ENCODE measurements at places on chromosomes 7 and 10. TPM values are rescaled to one million over a fixed set of nuclear protein-coding genes. Genes with fewer than 3 reads are reported as not detected.

The FRAT1 gene
- 1.7 TPM for total RNA-seq

The CTTNBP2 gene
- 5.4 TPM for total RNA-seq

The ANXA8 gene
- 0.25 TPM for total RNA-seq

DNA sequence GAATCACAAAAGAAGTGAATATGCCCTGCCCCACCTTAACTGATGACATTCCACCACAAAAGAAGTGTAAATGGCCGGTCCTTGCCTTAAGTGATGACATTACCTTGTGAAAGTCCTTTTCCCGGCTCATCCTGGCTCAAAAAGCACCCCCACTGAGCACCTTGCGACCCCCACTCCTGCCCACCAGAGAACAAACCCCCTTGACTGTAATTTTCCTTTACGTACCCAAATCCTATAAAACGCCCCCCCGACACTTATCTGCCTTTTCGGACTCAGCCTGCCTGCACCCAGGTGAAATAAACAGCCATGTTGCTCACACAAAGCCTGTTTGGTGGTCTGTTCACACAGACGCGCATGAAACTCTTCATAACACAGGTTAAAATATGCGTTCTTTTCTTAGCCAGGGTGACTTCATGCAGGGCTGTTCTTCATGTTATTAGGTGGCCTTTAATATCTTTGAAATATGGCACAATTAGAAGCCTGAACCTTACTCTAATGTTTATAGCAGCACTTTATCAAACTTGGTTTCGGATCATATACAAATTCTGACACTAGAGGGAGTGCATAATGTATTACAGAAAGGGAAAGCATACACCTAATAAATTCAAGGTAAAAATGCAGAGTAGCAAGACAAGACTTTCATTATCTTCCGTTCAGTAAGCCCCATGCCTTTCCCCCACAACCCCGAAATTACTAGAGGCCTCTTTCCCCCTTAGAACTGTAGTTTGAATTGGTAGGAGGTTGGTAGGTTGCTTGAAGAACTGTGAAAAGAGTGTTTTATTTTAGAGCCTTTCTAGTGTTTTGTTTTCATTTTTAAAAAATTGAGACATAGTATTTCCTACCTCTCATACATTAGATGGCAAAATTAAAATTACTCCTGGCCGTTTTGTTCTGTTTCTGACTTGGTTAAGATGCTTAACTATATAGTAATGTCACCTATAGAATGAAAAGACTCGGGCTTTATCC, 117.9 kb downstream of the NPY start:
- no peak overlapping the region for H3K4me3 ChIP-seq
- no peaks in the 10 kb centered on the region for H3K4me1 ChIP-seq
- peak; percentile 28 for DNase-seq
- no peaks in the 10 kb centered on the region for H3K27me3 ChIP-seq
- H3K36me3 ChIP-seq, result no peaks in the 10 kb centered on the region

DNA sequence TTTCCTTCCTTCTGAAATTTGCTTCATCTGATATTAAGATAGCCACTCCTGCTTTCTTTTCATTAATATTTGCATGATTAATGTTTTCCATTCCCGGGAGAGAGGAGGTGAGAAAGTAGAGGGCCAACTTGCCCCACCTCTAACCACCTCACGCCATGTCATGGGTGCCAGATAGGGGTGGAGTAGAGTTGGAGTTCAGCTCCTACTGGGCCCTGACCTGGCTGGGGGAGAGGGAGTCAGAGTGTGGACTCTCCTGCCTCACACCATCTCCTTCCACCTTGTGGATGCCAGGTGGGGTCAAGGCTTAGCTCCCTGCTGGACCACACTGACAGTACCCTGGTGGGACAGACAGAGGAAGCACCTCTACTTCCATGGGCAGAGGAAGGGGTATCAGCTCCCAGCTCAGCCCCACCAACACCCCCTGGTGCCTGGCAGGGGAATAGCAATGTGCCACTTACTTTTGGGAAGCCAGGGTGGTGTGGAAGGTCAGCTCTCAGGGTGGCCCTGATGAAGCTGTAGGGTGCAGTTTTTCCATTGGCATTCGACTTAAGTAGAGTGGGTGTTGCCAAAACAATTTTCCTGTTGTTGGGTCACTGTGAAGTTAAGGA, 28.0 kb downstream of the CHST12 start:
- H3K4me3 ChIP-seq, result no peak overlapping the region
- H3K36me3 ChIP-seq, result no peaks in the 10 kb centered on the region
- DNase-seq, result no peak
- H3K4me1 ChIP-seq, result no peaks in the 10 kb centered on the region

The SLC29A3 gene
- 5.9 TPM for total RNA-seq

- H3K27ac ChIP-seq, result no peak overlapping the region
- H3K27me3 ChIP-seq, result no peaks in the 10 kb centered on the region
- H3K4me1 ChIP-seq, result peaks cover 17% of the 10 kb centered on the region
- peak overlapping the region; percentile 34 for H3K4me3 ChIP-seq
Measured at GRCh38 chr10:28503114-28503513, 29.8 kb upstream of the WAC start.

DNA sequence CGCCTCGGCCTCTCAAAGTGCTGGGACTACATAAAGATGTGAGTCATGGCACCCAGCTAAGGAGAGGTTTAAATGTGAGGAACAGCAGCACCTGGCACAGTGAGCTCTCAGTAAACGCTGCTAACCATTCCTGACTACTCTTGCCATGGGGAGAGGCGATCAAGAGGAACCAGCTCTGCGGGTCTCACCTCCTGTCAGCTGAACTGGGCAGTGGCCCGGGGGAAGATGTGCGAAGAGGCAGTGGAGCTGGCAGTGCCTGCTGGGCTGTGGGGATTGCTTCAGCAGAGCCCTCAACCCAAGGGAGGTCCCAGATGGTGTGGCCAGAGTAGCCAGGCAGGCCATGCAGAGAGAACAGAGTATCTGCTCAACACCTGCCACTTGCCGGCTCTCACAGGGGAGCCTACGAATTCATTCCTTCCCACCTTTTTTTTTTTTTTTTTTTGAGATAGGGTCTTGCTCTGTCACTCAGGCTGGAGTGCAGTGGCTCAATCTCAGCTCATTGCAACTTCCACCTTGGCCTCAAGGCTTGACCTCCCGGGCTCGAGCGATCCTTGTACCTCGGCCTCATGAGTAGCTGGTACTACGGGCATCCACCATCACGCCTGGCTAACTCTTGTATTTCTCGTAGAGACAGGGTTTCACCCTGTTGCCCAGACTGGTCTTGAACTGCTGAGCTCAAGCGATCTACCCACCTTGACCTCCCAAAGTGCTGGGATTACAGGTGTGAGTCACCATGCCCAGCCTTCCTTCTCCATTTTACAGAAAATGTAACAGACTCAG, 6.8 kb downstream of the POLM start:
- H3K4me3 ChIP-seq, result no peak overlapping the region
- peaks cover 11% of the 10 kb centered on the region for H3K4me1 ChIP-seq
- DNase-seq, result no peak
- no peak overlapping the region for H3K27ac ChIP-seq
- no peaks in the 10 kb centered on the region for H3K27me3 ChIP-seq
- peaks cover 33% of the 10 kb centered on the region for H3K36me3 ChIP-seq

DNA sequence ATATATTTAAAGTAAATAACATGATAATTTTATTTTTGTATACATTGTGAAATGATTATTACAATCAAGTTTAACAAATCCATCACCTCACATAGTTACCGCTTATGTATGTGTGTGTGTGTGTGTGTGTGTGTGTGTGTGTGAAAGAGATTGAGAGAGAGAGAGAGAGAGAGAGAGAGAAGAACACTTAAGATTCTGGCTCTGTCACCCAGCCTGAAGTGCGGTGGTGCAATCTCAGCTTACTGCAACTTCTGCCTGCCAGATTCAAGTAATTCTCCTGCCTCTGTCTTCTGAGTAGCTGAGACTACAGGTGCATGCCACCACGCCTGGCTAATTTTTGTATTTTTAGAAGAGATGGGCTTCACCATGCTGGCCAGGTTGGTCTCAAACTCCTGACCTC, 17.8 kb downstream of the LYZL1 start:
- no peak overlapping the region for H3K4me3 ChIP-seq
- no peak overlapping the region for H3K27ac ChIP-seq
- no peaks in the 10 kb centered on the region for H3K36me3 ChIP-seq
- H3K4me1 ChIP-seq, result no peaks in the 10 kb centered on the region

The ELMO1 gene
- 1.1 TPM for total RNA-seq

- no peak overlapping the region for H3K4me3 ChIP-seq
- no peaks in the 10 kb centered on the region for H3K36me3 ChIP-seq
- H3K27ac ChIP-seq, result no peak overlapping the region
- no peak for DNase-seq
Measured at GRCh38 chr7:156793334-156793733, 99.6 kb downstream of the LMBR1 start.

The NXPH1 gene
- total RNA-seq, result 0.17 TPM

DNA sequence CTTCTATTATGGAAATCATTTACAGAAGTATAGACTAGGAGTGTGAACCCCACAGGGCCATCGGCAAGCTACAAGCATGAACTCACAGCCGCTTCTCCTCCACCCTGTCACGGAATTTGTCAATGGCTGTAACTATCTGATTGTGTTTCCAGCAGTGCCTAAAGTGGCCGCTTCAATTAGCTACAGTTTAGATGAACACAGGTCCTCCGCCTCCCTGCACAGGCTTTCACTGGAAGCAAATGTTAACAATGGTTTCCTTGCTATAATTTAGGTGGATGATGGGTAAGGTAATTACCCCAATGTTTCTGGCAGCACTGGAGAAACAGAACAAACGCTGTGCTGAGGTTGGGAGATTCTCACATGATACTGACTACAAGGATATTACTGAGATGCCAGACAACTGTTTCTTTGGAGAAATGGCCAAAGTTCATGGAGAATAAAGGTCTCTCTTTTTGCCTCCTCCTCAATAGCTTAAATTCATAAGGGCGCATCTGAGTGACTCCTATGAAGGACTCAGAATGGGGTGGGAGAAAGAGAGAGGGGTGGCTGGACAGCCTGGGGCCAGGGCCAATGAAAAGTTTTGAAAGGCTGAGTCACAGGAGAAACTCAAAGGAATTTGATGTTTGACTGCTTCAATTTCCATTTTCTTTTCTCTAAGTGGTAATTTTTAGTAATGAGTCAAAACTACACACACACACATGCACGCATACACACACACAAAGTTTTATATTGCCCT, 78.9 kb downstream of the SVIL start:
- H3K4me1 ChIP-seq, result no peaks in the 10 kb centered on the region
- H3K27ac ChIP-seq, result no peak overlapping the region
- H3K36me3 ChIP-seq, result no peaks in the 10 kb centered on the region
- no peak overlapping the region for H3K4me3 ChIP-seq
- no peak for DNase-seq

- H3K27me3 ChIP-seq, result no peaks in the 10 kb centered on the region
- H3K4me1 ChIP-seq, result no peaks in the 10 kb centered on the region
- DNase-seq, result no peak
- no peak overlapping the region for H3K4me3 ChIP-seq
- no peak overlapping the region for H3K27ac ChIP-seq
Measured at GRCh38 chr7:80529362-80529761, 17.5 kb upstream of the GNAT3 start.

DNA sequence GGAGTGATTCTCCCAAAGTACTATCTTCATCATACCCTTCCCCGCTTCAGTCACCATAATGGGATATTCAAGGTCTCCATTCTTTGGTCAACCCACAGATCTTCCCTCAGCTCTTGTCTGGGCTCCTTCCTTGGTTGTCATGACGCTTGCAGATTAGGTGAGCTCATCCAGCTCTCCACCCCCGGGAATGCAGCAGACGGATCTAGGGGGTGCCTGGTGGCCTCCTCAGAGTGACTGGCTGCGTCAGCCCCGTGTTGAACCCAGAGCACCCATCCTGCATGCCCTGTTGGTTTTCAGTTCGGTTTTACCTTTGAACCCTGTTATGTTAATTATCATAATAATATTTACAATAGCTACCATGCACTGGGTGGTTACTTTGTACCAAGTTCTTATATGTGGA, 6.4 kb downstream of the NEURL1 start:
- H3K27ac ChIP-seq, result no peak overlapping the region
- no peaks in the 10 kb centered on the region for H3K27me3 ChIP-seq
- H3K4me1 ChIP-seq, result peaks cover 14% of the 10 kb centered on the region
- no peak for DNase-seq
- no peaks in the 10 kb centered on the region for H3K36me3 ChIP-seq

GRCh38 chr10:121243609-121244241, 354.5 kb downstream of the FGFR2 start:
- H3K4me3 ChIP-seq, result no peak overlapping the region
- peaks cover 8% of the 10 kb centered on the region for H3K4me1 ChIP-seq
- H3K36me3 ChIP-seq, result no peaks in the 10 kb centered on the region
- no peaks in the 10 kb centered on the region for H3K27me3 ChIP-seq
- no peak for DNase-seq

DNA sequence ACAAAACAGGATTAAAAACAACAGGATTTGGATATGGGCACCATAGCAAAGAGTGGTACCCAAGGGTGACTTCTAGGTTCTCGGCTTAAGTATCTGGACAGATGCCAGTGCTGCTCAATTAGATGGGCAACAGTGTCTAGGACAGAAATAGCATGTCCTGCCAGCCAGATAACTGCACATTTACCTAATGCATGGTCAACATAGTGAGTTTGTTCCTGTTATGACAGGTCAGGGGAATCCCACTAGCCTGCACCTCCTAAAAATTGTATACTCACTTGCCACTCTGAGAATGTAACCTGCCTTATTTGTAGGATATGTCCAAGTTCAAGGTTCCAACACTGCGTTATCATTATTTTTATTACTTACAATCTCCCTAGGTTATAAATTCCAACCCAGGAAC, 471.7 kb downstream of the GRM8 start:
- H3K4me1 ChIP-seq, result no peaks in the 10 kb centered on the region
- H3K27me3 ChIP-seq, result no peaks in the 10 kb centered on the region
- no peak overlapping the region for H3K4me3 ChIP-seq

The TMEM178B gene
- 0.02 TPM for total RNA-seq

- H3K4me3 ChIP-seq, result no peak overlapping the region
- no peak overlapping the region for H3K27ac ChIP-seq
- no peaks in the 10 kb centered on the region for H3K36me3 ChIP-seq
- no peak for DNase-seq
- no peaks in the 10 kb centered on the region for H3K4me1 ChIP-seq
- H3K27me3 ChIP-seq, result no peaks in the 10 kb centered on the region
Measured at GRCh38 chr10:31288001-31288400, 31.0 kb upstream of the ZEB1 start.

GRCh38 chr10:122435212-122435827, 19.1 kb upstream of the ARMS2 start:
- no peaks in the 10 kb centered on the region for H3K4me1 ChIP-seq
- no peaks in the 10 kb centered on the region for H3K27me3 ChIP-seq
- DNase-seq, result peak; percentile 45
- no peak overlapping the region for H3K4me3 ChIP-seq

DNA sequence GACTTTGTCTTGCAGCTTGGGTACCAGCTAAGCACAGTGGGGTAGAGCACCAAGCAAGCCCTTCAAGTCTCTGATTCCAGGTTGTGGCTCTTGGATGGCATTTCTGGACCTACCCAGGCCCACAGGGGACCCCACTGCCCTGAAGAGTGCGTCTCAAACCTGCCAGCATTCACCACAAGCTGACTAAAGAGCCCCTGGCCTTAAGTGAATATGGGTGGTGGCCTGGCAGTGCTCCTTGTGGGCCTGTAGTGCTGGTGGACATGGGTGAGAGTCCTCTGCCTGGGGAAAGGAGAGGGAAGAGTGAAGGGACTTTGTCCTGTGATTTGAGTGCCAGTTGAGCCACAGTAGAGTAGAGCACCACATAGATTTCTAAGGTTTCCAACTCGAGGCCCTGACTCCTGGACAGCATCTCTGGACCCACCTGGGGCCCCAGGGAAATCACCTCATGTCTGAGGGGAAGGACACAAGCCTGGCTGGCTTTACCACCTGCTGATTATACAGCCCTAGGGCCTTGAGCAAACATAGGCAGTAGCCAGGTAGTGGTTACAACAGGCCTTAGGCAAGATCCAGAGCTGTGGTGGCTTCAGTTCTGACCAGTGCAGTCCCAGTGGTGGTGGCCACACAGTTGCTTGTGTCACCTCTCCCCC, 23.7 kb downstream of the GSDME start:
- no peaks in the 10 kb centered on the region for H3K36me3 ChIP-seq
- no peaks in the 10 kb centered on the region for H3K27me3 ChIP-seq
- H3K27ac ChIP-seq, result no peak overlapping the region
- no peak overlapping the region for H3K4me3 ChIP-seq
- no peaks in the 10 kb centered on the region for H3K4me1 ChIP-seq

The STEAP2 gene
- 13.4 TPM for total RNA-seq

Data from HCT116 (cell line).